HTR-8/SVneo (cell line): ENCODE measurements at places on chromosomes 4 and X.
A peak's percentile ranks its signal among the peaks of the same experiment; 100 is the strongest.

DNA sequence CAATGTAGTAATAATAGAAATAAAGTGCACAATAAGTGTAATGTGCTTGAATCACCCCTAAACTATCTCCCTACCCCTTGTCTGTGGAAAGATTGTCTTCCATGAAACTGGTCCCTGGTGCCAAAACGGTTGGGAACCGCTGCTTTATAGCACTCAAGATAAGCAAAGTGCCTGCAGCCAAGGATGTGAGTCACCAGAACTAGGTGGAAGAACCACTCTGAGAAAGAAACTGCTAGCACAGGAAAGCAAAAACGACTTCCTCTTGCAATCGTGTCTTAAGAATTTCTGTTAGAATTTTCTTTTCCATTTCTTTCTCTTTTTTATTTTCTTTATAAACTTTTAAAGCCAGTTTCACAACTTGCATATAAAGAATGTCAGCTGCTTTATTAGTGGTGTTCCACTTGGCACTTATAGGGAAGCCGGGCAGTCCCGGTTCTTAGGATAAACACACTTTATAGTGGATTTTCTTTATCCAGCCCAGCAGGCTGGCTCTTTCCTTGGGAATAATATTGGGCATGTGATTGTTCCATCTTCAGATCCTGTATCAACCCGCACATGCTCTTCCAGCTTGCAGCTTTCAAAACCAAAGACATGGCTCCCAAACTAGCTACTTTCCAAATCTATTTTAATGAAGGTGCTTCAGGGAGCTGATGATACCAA, 32.3 kb upstream of the CXCL8 start:
- no peak for DNase-seq

GRCh38 chrX:118727686-118728339, 407 bp downstream of the IL13RA1 start:
- DNase-seq, result no peak

DNA sequence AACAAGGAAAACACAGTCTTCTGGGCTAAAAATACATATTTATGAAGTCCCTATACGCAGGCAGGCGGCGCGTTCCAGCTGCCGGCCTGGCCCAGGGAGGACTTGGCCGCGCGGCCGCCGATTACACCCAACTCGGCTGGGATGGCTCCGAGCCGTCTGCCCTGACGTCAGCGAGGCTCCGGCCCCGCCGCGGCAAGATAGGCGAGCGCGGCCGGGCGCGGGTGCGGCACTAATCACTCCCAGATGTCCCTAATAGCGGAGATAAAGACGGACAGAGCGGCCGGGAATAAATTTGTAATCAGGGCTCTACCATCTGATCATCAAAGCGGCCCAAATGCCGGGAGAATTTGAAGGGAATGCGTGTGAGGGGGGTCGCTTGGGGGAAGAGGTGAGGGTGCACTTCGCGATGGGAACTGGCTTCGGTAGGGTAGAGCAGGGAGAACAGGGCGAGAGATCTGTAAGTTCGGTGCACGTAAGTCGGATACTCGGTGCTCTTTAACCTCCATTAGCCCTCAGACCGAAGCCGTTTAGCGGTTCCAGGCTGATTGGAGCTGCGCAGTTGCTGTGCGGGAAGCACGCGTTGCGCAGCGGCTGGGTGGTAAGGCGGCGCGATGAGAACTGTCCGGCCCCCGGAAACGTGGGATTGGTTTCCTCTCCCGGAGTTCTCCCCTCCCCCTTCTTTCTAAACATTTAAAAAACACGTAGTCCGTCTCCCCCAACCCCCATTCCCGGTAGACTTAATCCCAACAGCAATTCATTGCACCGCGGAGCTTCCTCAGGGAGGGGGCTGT, 7.7 kb downstream of the HAND2 start:
- peak; percentile 48 for DNase-seq

GRCh38 chr4:106503116-106504050, 134.8 kb upstream of the GIMD1 start:
- DNase-seq, result no peak

GRCh38 chr4:158840131-158840530, 71.3 kb downstream of the FNIP2 start:
- no peak for DNase-seq
